ENCODE measurements at places on chromosomes 7 and 10.
A peak's percentile ranks its signal among the peaks of the same experiment; 100 is the strongest.

DNA sequence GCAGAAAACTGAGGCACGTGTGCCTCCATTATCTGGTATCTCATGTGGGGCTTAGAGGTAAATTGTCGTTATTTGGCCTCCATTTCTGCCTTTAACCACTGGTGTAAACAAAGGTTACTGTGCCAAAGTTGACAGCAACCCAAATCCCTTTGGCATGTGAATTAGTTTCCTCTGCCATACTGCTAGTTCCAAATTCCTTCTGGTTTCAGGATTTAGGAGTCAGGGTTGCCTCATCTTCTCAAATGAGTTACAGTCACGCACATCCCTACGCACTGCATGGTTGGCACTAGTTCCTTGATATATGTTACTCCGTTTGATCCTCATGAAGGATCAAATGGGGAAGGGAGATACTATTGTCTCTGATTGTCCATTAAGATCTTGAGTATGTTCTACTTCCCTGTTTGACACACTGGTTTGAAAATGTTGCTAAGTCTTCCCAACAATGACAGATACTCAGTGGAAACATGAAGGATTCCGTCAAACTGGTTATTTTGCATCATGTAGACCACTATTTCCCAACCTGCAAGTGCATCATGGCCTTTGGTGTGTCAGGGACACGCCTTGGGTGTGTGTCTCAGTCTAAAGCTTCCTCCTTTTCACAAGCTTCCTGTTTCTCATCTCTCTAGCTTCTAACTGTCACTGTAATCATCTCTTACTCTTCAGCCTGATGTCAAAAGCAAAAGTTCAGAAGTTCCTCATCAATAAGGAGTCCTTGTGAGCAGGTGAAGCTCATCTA, at the start of gene LIPN:
Gene LIPN, plus strand, starts transcription at position 655 of the 736 bp plus-strand sequence. CDS start 1,386 bp downstream, outside the sequence.
- H3K36me3 ChIP-seq = no peaks in the 10 kb centered on the region
- no peak within 1 kb of the TSS for H3K4me3 ChIP-seq
- H3K27ac ChIP-seq = no peak within 1 kb of the TSS
- no peaks in the 10 kb centered on the region for H3K4me1 ChIP-seq
- H3K27me3 ChIP-seq = no peaks in the 10 kb centered on the region

DNA sequence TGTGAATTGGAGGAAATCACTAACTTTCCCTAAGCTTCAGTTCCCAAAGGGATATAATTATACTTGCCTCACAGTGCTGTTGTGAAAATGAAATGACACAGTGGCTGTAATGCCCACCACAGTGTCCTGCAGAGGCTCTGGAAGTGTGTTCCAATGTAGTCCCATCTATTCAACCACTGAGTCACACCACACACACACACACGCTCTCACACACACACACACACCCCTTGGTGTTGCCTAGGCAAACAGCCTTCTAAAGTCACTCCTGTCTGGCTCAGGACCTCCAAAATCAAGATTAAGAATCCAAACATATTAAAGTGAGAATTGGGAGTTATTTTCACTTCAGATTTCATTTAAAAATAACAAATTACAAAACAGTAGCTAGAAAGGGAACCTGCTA, 73.3 kb downstream of the NRCAM start:
- no peak overlapping the region for H3K4me3 ChIP-seq
- no peaks in the 10 kb centered on the region for H3K36me3 ChIP-seq
- H3K27ac ChIP-seq = no peak overlapping the region
- H3K4me1 ChIP-seq = no peaks in the 10 kb centered on the region

DNA sequence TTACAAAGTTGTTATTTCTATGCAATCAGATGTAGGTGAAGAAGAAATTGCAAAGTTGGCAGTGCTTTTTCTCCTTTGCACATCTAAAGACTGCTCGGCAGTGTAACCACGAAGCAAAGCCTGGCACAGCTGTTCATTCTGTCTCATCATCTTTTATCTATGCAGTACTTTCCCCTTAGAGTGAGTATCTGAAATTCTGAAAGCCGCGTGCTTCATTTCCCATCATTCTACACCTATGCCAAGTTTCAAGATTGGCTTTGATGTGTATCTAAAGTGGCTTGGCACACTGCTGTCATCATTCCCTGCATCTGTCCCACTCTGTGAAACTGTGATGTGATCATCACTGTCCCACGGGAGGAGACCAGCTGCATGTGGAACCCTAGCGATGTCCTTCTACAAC, 15.2 kb downstream of the SOSTDC1 start:
- H3K27me3 ChIP-seq = no peaks in the 10 kb centered on the region
- no peak overlapping the region for H3K4me3 ChIP-seq
- no peak for DNase-seq
- H3K27ac ChIP-seq = no peak overlapping the region
- no peaks in the 10 kb centered on the region for H3K36me3 ChIP-seq

- DNase-seq = no peak
- no peaks in the 10 kb centered on the region for H3K36me3 ChIP-seq
- peak overlapping the region; percentile 56 for H3K27ac ChIP-seq
- H3K4me1 ChIP-seq = peaks cover 27% of the 10 kb centered on the region
- no peak overlapping the region for H3K4me3 ChIP-seq
These were observed 25.8 kb upstream of the FAM13C start for GRCh38 chr10:59387951-59388670.

GRCh38 chr7:120743128-120743527, 114.8 kb downstream of the TSPAN12 start:
- H3K36me3 ChIP-seq = no peaks in the 10 kb centered on the region
- H3K27ac ChIP-seq = no peak overlapping the region
- no peak for DNase-seq
- no peaks in the 10 kb centered on the region for H3K27me3 ChIP-seq
- H3K4me1 ChIP-seq = no peaks in the 10 kb centered on the region

GRCh38 chr7:47347346-47347745, 234.6 kb downstream of the TNS3 start:
- DNase-seq = no peak
- H3K4me3 ChIP-seq = no peak overlapping the region
- no peaks in the 10 kb centered on the region for H3K4me1 ChIP-seq
- H3K27ac ChIP-seq = no peak overlapping the region

- no peak overlapping the region for H3K4me3 ChIP-seq
- H3K4me1 ChIP-seq = no peaks in the 10 kb centered on the region
- no peak for DNase-seq
- H3K27ac ChIP-seq = no peak overlapping the region
- H3K36me3 ChIP-seq = no peaks in the 10 kb centered on the region
- H3K27me3 ChIP-seq = no peaks in the 10 kb centered on the region
These were observed 36.6 kb upstream of the DUSP5 start for GRCh38 chr10:110461088-110461487.

All from psoas muscle (tissue), 8 donors.